Central memory CD4-positive, alpha-beta T cell (primary cell): ENCODE measurements at places on chromosomes 12 and 14.

DNA sequence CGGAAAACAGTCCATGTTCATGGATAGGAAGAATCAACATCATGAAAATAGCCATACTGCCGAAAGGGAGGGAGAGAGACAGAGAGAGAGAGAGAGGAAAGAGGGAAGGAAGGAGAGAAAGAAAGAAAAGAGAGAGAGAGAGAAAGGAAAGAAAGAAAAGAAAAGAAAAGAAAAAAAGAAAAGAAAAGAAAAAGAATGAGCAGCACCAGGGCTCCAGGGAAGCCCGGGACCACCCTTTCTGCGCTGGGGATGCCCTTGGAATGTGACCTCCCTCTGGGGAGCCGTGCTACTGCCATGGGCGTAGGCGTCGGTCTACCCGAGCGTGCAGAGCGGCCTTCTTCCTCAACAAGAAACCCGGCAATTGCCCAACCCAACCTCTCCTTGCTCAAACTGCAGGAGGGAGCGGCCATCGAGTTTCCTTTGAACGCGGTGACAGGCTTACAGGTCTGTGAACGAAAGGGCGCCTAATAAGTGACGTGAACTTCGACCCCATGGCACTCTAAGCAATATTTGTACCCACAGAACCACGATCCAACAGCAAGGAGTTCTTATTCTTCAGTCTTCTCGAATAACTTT lies 16.9 kb downstream of the OR6S1 start:
- peak; percentile 45 for DNase-seq

- no peak for DNase-seq
These were observed 745 bp upstream of the NAA30 start for GRCh38 chr14:57389646-57390036.

- DNase-seq, result no peak
These were observed 157.4 kb downstream of the DACT1 start for GRCh38 chr14:58794993-58795762.

- DNase-seq, result no peak
These were observed 82.3 kb downstream of the RIMBP2 start for GRCh38 chr12:130633771-130634170.

DNA sequence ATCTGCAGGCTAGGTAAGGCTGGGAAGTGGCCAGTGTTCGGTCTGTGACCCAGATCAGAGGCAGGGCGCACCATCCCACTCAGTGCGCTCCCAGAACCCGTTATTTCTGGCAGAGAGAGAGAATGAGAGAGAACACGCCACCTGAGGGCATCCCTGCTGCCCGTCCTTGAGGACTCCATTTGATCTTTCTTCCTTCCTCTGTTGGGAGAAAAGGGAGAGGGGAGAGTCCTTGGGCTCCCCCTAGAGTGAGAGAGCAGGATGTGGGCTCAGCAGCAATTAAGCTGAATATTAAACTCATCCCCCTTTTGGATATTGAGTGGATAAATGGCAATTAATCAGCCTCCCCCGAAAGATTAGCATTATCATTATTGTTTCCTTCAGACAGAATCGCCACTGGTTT lies 70.6 kb downstream of the IFT43 start:
- no peak for DNase-seq

DNA sequence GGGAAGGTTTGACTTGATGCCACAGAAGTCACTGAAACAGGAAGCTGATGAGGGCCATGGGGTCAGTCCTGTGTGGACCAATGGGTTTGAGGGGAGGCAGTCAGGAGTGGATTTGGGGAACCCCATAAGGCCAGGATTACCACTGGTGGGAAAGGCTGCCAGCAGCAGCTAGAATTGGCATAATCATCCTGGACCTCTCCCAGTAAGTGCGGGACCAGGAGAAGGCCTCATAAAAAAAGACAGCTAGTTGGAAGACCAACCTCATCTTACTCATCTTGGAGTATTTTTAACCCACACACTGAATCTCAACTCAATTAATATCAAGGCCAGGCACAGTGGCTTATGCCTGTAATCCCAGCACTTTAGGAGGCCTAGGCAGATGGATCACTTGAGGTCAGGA lies 22.7 kb downstream of the TBX3 start:
- no peak for DNase-seq

- DNase-seq, result no peak
These were observed 2.8 kb upstream of the KCNH3 start for GRCh38 chr12:49535921-49536525.

DNA sequence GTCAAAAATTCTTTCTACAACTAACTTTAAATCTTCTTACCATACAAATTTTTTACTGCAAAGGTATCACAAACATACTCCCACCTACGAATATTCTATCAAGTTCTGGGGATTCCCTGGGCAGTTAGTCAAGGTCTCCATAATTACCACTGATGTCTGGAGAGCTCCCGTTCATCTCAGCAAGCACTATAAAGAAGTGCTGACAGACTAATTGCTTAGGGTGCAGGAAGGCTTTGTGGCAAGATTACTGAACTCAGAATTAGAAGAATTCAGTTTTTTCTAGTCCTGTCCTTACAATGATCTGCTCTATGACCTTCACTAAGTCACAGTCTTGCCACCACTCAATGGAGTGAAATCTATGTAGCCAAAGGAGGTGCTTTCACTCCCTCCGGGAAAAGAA lies 61.5 kb downstream of the DUSP16 start:
- no peak for DNase-seq

DNA sequence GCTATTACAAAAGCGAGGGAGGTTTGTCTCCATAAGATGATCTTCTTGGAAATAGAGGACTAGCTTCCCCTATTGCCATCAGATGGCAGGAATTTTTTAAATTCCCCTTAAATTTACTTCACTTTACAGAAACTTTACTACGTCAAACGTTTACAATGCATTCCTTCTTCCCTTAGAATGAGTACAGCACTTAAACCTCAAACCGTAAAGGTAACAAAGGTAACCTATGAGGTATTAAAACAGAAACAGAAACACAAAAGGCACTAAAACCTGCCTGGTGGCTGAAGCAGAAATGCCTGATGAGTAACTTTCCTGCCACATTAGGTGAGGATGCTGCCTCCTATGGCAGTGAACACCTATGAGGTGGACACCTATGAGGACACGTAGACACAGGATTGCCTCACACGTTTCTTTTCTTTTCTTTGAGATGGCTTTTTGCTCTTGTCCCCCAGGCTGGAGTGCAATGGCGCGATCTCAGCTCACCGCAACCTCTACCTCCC lies 25.0 kb downstream of the DIO2 start:
- no peak for DNase-seq

DNA sequence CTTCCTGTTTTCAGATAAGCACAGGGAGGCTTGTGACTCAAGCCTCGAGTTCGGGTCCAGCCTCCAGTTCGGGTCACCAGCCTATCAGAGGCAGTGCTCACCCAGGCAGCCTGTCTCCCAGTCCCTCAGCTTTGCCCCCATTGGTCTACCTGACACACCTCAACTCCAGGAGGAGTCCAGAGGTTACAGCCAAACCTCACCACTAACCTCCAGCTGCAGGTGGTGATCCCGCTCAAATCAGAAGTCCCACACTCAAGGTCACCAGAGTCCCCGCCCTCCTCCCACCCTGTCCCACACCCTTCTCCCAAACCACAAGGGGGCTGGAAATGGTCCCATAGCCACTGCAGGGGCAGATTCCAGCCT lies 42.1 kb downstream of the KDM2B start:
- DNase-seq, result no peak

DNA sequence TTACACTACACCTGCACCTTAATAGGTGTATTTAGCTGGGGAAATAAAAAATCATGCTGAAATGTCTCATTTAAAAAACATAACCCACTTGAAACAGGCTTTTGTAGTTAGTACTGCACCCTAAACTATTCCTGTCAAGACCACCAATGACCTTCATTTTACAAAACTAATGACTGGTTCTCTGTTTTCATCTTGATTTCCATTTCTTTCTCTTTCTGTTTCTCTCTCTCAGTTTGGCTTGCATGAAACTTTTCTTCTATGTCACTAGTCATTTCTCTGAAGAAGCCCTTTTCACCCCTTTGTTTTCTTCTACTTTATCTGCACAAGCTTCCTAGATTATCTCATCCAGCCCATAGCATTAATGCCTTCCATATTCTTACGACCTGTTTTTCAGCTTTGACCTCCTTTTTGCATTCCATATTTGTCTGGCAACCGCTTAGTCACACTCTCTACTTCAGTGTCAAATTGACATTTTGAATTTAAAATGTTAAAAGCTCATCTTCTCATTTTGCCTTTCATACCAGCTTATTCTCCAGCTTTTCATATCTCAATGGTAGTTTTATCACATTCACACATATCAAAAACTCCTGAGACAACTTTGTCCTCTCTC lies 32.7 kb upstream of the KLRF1 start:
- DNase-seq, result no peak

GRCh38 chr12:21852251-21852650 lies 77.7 kb upstream of the KCNJ8 start:
- DNase-seq, result no peak

- DNase-seq, result no peak
These were observed 7.6 kb upstream of the MARK3 start for GRCh38 chr14:103377522-103378037.

- no peak for DNase-seq
These were observed 77.2 kb downstream of the RFLNA start for GRCh38 chr12:124371970-124372555.

DNA sequence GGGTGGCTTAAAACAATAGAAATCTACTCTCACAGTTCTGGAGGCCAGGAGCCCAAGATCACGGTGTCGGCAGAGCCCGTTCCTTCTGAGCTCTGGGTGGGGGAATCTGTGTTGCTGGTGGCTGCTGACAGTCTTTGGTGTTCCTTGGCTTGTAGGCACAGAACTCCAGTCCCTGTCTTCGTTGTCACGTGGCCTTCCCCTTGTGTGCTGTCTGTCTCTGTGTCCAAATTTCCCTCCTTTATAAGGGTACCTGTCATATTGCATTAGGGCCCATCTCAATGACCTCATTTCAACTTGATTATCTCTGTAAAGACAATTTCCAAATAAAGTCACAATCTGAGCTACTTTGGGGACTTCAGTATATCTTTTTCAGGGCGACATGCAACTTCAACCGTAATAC lies 81.6 kb downstream of the CCDC92 start:
- no peak for DNase-seq

DNA sequence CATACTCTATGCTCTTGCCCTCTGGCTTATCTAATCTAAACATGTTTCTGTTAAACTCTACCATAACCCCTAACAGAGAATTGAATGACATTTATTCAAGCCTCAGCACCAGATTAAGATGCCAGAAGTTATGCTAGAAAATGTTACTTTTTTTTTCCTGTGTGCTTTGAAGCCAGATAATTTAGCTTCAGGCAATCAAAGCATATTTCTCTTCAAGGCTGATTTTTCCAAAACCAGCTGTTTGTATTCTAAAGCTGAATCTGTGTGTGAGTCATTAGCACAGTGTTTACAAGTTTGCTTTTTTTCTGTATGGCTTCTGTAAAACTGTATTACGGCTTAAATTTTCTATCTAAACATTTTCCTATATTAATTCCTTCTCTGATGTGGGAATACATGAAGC lies 326.1 kb downstream of the FSCB start:
- DNase-seq, result no peak

- no peak for DNase-seq
These were observed 45.6 kb upstream of the RBM19 start for GRCh38 chr12:114011711-114012110.

- no peak for DNase-seq
These were observed 82.7 kb downstream of the C14orf132 start for GRCh38 chr14:96121660-96122395.

DNA sequence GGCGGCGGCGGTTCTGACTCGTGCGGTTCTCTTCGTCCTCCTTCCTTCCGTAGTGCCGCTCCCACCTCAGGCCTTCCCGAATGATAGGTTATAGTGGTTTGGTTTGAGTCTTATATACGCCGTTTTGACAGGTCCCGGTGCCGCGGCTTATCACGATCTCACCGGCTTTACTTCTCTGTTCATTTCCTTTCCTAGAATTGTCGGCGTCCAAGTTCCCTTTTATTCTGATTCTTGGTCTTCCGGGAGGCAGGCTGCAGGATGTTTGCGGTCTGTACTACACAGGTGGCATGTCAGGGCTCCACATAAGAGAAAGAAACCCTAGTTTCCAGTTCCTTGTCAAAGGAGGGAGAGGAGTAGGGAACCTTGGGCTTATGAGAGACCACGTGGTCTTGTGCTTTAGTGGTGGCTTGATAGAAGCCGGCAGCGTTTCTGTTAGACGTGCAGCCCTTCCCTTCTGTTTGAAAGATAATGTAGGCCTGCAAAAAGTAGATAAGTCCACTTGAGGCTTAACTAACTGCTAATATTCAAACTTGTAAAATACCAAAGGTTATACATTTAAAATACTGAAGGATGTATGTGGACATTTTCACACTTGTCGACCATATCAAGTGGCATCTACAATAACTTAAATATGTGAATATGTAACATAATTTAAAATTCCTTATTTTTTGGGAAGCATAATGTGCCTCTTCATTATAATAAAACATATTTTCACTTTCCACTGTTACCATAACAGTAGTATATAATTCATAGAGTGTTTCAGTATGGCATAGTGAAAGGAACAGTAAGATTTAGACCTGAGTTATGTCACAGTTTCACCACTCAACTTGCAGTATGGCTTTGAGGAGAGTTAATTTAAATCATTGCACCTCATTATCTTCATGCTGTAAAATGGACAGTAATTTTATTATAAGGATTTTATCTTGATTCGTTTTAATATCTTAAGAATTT lies 804 bp downstream of the USP15 start:
- peak; percentile 78 for DNase-seq

DNA sequence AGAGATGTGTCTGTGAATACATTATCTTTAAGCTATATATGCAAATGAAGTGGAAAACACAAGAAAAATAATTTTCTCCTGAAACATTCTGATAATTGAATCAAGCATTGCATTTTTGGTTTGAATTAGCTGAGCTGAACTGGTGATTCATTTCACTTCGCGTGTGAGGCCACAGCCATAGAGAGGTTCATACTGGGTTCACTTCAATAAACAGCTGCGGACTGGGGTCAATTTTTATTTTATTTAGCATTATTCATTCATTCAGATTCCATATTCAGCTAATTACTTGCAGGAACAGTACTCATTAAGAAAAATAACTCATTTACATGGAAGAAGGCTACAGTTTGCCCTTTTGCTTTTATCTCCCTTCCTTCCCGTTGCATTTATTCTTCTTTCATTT lies 195.2 kb upstream of the LRIG3 start:
- no peak for DNase-seq

DNA sequence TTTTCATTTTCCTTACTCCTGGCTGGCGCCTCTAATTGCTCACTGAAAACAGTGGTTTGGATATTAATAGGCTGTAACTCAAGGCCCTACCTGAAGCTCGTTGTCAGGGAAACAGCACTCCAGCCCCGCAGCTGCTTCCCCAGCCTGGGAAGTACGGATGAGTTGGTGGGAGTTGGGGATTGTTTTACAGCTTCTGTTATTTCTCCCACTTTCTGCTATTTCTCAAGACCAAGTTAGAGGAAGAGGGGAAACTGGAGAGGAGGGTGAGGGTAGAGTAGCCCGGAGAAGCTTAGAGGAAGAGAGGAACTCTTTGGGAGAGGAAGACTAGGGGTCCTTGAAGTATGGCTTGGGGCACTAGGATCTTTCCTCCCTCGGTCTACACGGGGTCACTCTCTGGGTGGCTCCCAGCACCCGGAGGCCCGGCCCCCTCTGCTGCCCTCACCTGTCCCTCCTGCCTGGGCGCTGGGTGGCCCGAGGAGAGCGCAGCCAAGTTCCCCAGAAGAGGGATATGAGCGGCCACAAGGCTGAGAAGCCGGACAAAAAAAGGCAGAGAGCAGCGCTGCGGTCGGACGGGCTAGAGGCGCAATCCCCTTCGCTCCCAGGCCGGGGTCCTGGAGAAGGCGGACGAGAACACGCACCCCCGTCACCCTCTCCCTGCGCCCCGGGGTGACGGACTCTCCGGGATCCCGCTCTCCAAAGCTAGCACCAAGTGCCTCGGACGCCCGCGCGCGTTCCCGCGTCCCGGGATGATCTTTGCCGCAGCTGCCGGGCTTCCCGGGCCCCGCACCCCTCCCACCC lies 671 bp downstream of the SPTB start:
- no peak for DNase-seq
